Stimulated activated CD4-positive, alpha-beta T cell treated with anti-CD3 and anti-CD28 coated beads, Interleukin-12 subunit alpha, Interleukin-12 subunit beta, amount 100 ng/mL, for 24 hours (primary cell): ENCODE measurements at places on chromosomes 7 and 10.

DNA sequence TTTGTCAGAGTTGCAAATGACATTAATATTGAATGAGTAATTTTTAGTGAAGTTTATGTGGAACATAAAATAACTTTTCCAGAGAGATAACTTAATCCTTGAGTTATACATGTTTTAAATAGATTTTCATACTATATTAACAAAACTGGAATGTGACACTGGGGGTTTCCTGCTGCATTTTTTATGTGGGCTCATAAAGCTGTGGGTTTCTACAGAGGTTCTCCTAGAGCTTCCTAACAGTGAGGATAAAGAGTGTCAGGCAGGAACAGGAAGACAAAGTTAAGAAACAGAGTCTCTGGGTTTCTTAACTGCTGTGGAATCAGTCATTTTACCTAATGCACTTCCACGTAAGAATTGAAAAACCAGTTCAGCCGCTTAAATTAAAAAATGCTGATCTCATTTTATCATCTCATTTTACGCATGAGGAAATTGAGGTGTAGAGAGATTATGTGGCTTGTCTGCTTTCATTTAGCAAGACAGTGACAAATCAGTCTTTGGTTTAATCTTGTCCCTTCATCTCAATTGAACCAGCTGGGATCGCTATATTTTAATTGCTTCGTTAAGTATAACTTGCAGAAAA lies 5.0 kb downstream of the CD36 start:
- DNase-seq, result no peak

DNA sequence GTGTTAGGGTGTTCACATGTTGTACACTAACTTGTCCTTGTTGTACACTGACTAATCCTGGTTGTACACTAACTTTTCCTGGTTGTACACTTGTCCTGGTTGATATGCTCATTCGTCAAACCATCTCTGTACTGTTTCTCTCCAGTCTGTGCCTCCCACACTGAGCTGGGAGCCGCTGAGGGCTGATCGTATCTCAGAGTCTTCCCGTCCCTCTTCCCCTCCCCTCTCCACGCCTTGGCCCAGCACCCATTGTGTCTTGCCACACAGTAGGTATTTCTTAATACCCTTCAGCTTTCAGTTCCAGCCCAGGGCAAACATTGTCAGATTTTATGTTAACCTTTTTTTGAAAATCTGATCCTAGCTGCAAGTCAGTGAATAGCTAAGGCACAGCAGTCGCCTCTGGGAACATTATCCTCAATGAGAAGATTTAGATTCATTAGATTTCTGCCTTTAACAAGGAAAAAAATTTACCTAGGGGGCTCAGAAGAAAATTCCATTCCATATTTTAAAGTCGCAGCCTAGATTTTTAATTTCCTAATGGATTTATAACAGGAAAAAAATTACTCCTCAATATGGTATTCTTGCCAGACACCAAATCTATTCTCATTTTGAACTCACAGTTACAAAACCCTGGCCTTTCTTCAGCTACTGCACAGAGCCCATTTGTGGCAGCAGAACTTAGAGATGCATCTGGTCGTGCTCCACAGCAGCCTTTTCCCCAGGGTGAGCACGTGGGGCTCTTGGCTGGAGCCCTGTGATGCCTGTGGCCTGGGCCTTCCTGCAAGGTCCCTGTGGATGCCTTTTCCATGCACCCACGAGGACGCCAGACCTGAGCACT lies 33.0 kb upstream of the CHST15 start:
- DNase-seq, result no peak

DNA sequence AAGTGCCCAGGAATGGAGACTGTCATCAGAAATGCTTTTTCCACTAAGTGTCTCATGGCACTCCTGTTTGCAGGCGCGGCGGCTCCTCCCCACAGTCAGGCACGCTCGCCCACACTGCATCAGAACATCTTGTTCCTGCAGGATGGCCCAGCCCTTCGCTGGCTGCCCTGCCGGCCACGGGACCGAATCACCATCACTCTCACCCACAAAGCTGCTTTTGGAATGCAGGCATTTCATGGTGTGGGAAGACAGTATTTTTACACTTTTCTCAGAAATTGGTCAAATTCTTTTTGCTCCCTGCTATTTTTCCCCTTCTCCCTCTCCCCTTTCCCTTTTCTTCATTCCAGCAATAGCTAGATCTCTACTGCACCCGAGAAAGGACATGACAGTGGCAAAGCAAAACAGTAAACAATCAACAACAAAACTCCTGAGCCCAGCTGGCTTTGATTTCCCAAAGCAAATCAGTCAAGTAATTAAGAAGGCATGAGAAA lies 176.1 kb upstream of the TNS3 start:
- DNase-seq, result no peak

DNA sequence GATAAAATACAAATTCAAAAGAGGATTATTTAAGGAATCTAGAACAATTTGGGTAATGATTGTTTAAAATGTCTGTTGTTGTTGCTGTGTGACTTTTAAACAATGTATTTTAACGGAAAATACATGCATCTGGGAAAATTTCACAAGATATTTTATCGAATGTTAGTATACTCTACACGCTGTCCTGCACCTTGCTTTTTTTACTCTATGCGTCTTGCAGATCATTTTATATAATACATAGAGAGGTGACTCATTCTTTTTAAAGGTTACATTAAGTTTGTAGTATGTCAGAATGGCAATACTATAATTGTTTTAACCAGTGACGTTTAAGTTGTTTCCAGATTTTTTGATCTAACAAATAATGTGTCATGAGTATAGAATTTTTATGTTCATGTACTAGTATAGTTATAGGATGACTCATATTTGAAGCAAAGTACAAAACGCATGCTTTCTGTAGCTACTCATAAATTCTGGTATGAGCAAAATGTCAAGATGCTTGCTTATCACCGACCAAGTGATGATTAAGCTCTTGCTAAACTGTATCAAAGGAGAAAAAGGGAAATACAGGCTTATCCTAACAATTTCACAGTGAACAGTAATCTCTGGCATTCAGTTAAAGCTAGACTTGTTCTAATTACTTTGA lies 4.9 kb downstream of the DKK1 start:
- DNase-seq, result no peak

GRCh38 chr7:39172137-39172536 lies 194.4 kb downstream of the POU6F2 start:
- DNase-seq, result no peak

GRCh38 chr10:119667562-119668328 lies 16.6 kb downstream of the BAG3 start:
- DNase-seq, result no peak

GRCh38 chr10:124525751-124526600 lies 64.4 kb downstream of the LHPP start:
- DNase-seq, result no peak

- DNase-seq, result no peak
Measured at GRCh38 chr7:1530946-1531262, 402 bp downstream of the MAFK start.

- no peak for DNase-seq
Measured at GRCh38 chr7:16320099-16320660, 101.2 kb downstream of the CRPPA start.

GRCh38 chr7:139669106-139670061 lies 108.4 kb downstream of the HIPK2 start:
- no peak for DNase-seq

GRCh38 chr10:10901906-10902305 lies 115.8 kb upstream of the CELF2 start:
- DNase-seq, result no peak

DNA sequence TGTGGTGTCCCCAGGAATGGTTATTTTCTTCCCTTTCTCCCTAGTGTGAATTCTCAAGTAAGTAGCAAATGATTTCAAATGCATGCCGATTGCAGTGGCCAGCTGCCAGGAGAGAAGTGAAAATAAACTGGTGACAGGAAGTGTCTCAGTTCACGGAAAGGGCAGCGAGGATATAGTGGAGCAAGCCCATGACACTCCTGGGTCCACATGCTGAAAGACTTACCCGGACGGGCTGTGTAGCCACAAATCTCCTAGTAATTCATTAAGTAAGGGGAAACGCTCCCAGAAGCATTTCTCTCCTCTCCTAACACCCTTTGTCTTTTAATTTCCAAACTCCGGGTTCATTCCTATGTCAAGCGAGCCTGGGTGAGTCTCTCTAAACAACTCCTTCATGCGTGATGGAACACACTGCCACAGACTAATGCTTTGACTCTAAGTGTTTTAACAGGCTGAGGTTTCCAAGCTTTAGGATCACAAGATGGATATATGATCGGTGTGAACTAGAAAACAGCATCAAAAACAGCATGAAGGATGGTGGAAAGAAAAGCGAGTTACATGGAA lies 125.6 kb downstream of the CYP26A1 start:
- no peak for DNase-seq

GRCh38 chr10:68171539-68172080 lies 60.3 kb downstream of the ATOH7 start:
- DNase-seq, result no peak

DNA sequence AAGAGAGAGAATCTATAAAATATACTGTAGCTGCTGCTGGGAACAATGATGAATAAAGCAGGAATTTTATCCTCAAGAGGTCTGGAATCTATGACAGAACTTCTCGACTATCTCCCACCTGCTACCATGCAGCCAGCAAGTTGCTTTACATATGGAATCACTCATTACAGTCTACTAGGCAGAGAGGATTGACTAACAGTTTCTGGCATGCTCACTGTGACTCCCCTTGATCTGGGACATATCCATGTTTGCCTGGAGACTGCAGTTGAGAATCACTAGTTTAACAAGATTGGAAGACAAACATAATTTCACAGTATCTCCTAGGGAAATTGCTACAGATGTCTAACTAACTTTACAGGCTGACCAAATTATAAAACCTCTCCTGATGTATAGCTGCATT lies 13.3 kb downstream of the GPR37 start:
- no peak for DNase-seq
